NCI-H2107 (cell line): ENCODE measurements at places on chromosomes 4 and X.
A peak's percentile ranks its signal among the peaks of the same experiment; 100 is the strongest.

DNA sequence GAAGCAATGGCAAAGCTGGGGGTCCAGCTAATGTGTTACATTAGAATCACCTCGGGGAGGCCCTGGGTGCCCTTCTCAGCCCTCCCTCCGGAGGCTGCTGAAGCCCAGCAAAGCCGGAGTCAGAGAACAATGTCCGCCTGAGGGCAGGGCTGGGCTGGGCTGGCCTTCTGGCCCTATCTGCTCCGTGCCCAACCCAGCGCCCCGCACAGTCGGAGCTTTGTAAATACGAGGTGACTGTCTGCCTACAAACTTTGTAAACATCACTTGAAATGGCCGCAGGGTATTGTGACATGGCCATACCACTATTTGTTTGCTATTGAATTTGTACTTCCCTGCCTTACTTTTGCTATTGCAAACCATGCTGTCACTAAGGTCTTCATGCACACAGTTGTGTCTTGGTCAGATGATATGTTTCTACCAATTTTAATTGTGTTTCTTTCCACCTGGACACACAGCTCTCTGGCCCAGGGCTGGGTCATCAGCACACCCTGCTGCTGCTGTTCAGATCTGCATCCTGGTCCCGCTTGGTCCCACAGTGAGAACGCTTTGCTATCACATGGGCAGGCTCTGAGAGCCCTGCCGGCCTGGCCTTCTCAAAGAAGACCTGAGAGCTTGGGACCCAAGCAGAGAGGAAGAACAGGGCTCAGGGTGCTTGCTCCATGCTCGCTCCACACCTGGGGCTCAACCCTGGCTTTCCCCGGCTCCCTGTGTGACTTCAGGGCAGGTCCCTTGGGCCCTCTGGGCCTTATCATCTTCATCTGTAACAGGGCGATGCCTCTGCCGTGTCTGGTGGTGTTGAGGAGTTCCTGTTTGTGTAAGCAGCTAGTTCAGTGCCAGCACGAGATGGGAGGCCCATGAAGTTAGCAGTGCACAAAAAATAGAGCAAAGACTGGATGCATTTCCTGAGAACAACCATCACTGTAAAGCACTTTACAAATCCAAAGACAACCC is 2.3 kb downstream of the S100P start:
- DNase-seq, result no peak

DNA sequence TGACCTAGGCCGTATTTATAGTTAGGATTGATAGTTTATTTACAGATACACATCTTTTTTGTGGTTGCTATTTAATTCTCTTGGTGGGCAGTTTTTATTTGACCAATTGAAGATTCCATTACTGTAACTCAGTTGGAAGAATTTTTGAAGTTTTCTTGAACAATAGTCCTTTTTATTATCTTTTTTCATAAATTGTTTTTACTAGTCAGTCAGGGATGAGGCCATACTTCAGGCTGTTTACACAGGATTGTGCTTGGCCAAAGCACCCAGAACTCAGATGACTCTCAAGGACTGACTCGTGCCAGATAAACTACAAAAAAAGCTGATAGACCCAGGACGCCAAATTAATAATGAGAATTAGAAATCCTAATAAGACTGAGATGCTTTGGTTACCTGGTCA is 7.0 kb downstream of the HERC3 start:
- no peak for DNase-seq

DNA sequence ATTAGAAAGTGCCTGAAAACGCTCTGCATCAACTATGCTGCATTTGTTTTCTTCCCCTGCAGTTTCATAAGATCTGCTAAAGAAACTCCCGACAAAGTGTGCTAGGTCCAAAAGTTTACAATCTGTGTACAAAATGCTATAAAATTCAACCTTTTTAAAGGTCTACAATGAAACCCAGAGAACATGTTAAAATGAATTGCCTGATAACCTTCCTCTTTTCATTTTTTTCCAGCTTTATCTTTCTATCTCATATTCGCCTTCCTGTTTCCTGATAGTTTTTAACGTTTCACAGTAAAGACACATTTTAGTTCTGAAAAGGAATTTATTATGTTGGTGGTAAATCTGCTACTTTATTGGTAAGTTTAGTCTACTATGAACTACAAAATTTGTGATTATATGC is 9.5 kb upstream of the HPGDS start:
- DNase-seq, result no peak

DNA sequence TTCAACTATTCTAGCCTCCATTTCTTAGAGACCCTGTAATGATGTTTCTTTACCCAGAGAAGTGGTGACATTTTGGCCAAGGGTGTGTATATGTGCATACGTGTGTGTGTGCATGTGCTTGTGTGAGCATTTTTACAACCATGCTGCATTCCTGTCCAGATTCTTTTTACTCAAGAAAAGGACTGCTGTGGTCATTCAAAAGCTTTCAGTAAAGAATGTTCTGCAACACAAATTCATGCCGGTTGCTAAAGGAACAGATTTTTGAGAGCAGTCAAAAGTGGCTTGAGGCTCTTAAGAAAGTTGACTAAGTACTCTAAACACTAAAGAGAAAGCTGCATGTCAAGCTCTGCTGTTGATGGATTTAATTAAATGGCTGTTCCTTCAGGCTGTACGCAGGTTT is 65.0 kb upstream of the FMR1 start:
- DNase-seq, result no peak

DNA sequence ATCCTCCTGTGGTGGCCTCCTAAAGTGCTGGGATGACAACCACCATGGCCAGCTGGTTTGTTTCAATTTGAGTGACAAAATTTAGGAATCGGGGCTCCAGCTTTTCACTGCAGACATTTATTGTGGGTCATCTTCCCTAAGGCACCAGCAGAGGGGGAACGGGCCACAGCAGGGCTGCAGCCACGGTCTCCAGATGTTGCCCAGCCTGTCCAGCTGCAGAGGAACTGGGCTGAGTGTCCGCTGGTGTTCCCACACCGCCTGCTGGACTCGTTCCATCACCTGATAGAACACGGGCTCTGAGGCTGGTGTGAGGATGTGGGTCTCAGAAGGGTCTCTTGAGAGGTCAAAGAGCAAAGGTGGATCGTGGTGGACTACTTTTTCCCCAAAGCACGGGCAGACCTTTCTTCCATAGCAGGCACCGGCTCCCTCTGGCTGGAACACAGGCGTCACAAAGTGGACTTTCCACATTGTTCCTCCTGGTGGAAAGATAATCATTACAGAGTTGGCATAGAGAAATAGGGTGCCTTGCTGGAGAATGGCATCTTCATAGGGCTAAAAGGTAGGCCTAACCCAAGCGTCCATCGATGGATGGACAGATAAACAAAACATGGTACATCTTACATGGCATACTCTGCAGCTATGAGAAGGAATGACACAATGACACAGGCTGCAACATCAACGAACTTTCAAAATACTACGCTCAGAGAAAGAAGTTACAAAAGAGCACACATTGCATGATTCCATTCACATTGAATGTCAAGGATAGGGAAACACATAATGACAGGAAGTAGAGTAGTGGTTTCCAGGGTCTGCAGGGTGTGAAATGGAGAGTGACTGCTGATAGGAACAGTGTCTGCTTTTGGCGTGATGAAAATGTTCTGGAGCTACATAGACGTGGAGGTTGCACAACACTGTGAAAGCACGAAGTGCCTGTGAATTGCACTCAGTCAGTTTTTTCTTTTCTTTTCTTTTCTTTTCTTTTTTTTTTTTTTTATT is 5.9 kb upstream of the ARSD start:
- no peak for DNase-seq

DNA sequence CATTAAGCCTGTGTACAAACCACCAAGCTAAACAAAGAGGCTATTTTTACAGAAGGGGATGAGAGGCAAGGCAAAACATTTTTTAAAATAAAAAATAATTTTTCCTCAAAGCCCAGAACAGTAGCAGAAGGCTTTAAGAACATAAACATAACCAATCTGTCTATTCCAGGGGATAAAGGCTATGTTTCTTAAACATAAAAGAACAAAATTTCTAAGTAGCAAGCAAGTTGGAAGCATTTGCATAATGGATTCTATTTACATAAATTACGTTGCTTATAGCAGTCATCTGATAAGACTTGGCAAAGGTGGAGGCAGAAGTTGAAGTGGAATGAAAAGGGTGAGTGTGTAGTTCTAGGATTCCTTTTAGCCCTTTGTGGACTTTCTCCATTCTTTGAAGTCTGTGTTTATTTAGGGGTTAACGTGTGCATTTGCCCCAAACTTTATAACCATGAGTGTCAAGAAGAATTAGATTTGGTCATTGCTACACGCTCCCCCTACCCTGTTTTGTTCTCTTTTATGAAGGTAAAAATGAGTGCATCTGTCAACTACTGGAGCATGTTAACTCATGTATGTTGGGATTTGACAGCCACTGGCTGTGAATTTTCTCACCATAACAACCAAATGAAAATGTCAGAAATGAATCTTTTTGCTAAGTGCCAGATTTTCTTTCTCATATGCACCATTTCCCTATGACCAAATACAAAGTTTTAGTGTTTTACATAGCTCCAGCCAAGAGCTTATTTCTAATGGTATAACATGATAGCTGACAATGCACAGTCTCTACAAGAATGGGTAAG is 378.4 kb upstream of the IGFBP7 start:
- no peak for DNase-seq

DNA sequence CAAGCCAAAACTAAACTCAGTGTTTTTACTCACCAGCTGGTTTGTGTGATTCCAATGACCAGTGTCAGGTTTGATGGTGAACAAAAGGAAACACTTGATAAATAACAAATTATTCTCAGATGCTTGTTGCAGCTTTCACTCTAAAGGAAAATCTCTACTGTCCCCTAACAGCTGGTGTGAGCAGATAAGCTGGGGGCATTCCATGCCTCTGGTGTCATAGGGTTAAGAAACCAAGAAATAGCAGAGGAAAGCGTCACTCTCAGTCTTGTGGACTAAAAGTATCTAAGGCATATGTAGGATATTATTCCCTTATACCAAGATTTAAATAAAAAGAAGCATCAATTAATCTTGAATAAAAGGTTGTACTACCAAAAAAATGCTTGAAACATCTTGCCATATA is 24.3 kb downstream of the TRPC5 start:
- no peak for DNase-seq

DNA sequence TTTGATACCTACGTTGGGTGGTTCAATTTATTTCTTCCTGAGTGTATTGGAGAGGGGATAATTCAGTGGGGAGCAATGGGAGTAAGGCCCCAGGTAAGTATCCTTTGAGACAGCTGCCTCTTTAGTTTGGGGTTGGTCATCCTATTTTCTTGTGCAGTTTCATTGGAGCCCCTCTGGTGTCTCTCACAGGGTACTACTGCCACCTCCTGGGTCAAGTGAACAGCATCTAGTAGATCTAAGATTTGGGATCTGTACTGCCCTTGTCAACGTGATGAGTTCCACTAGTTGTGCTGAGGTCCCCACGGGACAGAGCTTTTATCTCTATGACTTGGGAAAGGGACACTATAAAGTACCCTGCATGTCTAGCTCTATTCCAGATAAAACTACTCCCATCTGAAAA is 80.6 kb downstream of the PBDC1 start:
- DNase-seq, result no peak

DNA sequence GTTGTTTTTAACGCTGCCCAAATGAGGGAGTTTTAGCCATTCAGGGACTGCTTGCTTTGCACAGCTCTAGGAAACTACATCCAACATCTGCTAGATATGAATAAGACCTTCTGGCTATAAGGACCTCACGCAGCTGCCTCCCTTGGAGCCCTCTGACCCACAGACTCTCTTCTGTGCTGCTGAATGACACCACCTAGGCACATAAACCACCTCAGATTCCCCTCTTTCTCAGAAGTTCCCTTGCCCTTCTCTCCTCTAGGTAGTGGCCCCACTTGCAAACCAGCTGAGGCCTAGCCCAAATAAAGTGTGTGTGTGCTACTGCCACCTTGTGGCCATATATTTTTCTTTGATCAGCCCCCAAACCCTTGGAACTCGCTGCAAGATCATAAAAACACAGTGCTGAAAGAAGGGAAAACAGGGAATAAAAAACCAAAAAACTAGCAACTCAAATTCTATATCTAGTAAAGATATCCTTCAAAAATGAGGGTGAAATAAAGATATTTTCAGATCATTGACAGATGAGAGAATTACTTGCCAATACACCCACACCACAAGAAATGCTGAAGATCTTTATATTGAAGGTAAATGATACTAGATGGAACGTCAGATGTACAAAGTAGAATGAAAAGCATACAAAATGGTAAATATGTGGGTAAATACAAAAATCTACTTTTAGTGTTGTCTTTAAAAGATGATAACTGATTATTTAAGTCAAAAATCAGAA is 265.9 kb downstream of the ADAMTS3 start:
- peak; percentile 2 for DNase-seq

GRCh38 chrX:43564953-43565352 is 91.1 kb upstream of the MAOA start:
- no peak for DNase-seq

GRCh38 chr4:70359115-70359661 is 1.4 kb upstream of the SMR3A start:
- DNase-seq, result no peak

DNA sequence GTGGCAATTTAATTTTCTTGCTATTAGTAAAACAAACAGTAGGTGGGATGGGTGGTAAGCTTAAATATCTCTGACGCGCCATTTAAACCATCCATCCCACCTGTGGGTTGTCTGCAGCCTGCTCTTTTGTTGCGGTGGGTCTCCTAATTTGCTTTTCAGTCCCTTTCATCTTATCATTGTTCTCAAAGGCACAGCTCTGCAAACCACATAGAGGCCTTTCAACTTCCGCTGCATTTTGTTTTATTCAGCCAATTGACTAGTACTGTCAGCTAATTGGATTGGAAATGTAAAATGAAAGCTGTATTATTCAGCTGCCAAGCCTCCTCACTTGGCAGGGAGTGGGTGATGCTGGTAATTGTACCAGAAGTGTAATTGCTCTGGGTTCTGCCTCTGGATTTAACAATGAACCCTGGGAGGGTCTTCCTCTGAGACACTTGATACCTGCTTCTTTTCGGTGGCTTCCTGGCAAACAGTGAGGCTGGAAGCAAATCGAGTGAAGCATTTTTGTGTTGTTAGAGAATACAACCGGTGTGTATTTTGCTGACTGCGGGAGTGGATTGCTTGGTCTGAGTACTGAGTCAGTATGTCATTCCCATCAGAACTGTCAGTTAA is 165.6 kb downstream of the FRAS1 start:
- peak; percentile 26 for DNase-seq

GRCh38 chr4:15983610-15984009 is 20.6 kb upstream of the FGFBP2 start:
- DNase-seq, result no peak

DNA sequence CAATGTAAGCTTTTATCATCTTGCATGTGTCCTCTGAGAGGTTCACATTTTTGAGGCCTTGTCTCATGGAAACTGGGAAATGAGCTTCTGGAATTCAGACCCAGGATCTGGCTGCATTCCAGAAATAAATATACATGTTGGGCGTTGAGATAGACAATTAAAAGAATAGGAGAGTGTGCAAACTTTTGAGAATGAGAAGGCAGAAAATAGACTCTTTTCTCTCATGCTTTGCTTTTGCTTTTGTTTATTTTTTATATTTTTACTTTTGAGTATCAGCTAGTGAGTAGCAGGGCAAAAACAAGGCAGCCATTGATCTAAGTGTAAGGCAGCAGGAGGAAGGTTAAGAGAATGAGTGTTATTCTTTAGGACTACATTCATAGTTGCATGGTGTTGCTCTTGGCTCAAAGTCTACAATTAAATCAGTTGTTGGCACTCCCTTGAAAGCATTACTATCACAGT is 12.4 kb downstream of the SHROOM3 start:
- no peak for DNase-seq
